ENCODE measurements at places on chromosomes 4 and X. TPM values are rescaled to one million over a fixed set of nuclear protein-coding genes. Genes with fewer than 3 reads are reported as not detected.

The BRS3 gene
- not detected for total RNA-seq

The JADE3 gene
- total RNA-seq: 11.6 TPM

The ADAM29 gene
- not detected for total RNA-seq

The RBMXL3 gene
- total RNA-seq: not detected

The CCDC160 gene
- not detected for total RNA-seq

The FANCB gene
- total RNA-seq: 3.5 TPM

The ZDHHC15 gene
- not detected for total RNA-seq

The DDIT4L gene
- total RNA-seq: 0.37 TPM
